ENCODE measurements at places on chromosomes 1 and 21.

GRCh38 chr21:14072761-14073535, 137.8 kb downstream of the LIPI start:
- DNase-seq: no peak

GRCh38 chr1:174135211-174135610, 24.1 kb upstream of the RABGAP1L start:
- DNase-seq: no peak

DNA sequence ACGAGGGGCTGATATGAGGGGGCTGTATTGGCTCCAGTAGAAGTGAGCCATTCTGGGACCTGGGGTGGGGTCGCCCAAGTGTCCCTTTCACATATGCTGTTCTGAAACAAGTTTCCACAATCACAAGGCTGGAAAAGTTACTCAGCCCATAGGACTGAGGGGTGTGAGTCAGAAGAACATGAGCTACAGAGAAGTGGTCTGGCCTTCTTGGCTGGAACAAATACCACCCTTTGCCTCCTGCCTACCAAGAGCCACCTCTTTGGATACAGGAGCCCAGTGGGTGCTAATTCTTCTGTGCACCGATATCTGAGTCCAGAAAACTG, 42.4 kb downstream of the MEF2D start:
- no peak for DNase-seq

GRCh38 chr1:34640654-34641401, 114.0 kb upstream of the GJB5 start:
- DNase-seq: no peak

DNA sequence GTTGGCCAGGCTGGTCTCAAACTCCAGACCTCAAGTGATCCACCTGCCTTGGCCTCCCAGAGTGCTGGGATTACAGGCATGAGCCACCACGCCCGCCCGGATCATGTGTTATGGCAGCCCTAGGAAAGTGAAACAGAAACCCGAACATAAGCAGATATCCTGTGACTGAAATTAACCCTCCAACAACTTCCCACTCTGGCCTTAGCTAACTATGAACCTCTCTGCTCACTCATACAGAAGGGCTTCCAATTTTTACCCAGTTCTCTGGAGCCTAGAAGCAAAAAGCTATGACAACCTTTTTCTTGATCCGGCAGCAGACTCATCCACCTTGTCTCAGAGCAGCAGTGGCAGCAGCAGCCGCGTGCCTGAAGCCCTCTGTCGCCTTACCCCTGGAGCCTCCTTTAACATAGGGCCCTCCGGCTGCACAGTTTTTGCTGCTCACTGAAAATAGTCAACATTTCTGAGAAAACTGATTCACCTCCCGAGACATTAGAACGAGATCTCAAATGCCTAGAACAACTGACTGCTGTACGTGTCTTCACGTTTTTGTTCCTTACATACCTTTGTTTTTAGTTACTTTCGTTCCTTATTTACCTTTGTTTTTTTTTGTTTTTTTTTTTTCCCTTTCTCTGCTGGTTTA, 9.3 kb downstream of the CBR1 start:
- DNase-seq: no peak

GRCh38 chr1:54336116-54336515, 70.1 kb downstream of the SSBP3 start:
- DNase-seq: no peak

DNA sequence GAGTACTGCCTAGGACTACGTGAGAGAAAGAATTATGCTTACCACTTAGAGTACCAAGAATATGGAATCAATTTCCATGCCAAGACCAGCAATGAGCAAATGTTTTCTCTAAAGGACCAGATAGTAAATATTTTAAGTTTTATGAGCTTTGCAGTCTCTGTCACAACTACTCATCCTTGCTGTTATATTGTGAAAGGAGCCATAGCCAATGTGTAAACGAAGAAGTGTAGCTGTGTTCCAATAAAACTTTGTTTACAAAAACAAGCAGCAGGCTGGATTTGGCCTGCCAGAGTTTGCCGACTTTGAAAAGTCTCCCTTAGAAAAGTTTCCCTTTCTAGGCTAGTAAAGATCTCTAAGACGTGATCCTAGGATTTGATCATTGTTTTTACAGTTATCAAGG, 128.8 kb downstream of the PDE4B start:
- DNase-seq: no peak

DNA sequence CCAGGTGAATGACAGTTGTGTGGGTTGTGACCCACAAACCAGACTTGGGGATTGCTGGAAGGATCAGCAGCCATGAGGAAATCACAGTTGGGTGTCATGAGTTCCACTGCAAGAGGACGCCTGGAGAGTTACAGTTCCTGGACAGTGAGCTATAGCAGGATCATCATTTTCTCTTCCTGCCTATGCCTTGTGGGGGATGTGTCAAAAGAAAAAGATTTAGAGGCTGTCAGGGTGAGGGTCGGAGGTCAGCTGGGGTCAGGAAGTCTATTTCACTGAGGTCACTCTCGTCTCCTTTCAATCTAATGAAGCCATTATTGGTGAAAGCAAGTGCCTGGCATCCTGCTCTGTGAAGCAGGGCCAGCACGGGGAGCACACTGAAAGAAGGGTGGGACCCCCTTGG, 7.0 kb upstream of the LIN28A start:
- no peak for DNase-seq

DNA sequence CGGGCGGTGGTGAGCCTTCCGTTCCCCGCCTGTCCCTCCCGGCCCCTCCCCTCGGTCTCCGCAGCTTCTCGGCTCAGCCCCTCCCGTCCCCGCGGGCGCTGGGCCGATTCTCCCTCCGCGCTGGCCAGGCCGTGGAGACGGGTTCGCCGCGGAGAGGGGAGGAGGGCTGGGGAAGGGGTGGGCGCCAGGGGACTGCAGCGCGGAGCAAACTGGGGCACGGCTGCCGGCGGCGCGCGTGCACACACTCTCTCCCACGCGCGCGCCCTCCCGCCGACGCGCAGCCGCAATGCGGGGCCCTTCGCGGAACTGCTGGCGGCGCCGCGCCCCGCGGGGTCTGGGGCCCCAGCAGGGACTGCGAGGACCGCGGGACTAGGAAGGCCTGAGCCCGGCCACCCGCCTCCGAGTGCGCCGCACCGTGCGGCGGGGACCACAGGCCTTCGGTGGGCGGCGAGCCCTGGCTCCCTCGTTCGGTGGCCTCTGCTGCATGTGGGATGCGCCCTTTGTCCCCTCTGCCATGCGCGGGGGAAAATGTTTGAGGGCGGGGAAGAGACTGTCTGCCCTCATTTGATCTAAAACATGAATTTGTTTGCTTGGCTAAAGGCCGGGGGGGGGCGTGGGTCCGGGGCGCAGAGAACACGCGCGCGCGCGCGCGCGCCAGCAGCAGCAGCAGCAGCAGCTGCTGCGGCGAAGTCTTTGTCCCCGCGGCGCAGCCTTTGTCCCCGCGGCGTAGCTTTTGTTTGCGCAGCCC, 90.7 kb upstream of the VAMP3 start:
- peak; percentile 50 for DNase-seq

- DNase-seq: no peak
These were observed 213.7 kb downstream of the PBX1 start for GRCh38 chr1:164772635-164773034.

GRCh38 chr1:66261364-66261763, 272.6 kb upstream of the SGIP1 start:
- no peak for DNase-seq

DNA sequence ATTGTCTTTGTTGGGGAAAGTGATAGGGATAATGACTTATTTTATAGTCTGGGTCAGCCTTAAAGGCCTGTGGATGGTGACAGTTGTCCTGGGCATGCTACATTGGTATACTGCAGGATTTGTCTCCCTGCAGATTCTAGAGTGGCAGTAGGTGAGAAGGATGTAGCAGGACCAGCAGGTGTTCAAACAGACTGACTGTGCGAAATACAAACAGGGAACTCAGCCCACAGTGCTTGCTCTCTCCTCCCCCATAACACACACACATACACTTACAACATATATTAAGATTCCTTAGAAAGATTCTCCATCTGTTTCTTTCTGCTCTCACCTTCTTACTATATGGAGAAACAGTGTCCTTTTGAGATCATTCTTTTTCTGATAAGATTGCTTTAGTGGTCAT, 6.9 kb downstream of the PDE4B start:
- DNase-seq: no peak

GRCh38 chr1:7551442-7551841, 219.7 kb upstream of the VAMP3 start:
- DNase-seq: no peak

GRCh38 chr1:27726173-27727044, 648 bp downstream of the FAM76A start:
- peak; percentile 38 for DNase-seq

DNA sequence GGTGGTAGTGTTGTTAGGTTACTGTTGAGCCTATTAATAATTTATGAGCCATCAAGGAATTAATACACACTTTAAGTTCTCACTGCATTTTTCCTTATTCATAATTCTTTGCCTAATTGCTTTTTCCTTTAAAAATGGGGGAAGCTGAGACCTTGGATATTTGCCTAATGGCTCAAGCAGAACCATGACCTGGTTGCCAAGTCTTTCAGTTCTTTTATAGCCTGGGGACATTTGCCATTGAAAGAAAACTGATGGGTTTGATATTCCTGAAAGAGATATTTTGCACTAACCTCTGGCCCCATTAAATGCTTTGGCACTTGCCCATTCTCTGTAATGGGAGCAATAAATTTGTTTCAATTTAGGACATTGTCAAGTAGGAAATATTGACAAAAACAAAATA, 18.5 kb upstream of the LRRC53 start:
- no peak for DNase-seq

- DNase-seq: no peak
These were observed 31.1 kb downstream of the CD55 start for GRCh38 chr1:207352554-207352953.

- no peak for DNase-seq
These were observed 3.8 kb upstream of the GOLT1A start for GRCh38 chr1:204217648-204218000.

GRCh38 chr1:46130606-46131005, 1.8 kb downstream of the PIK3R3 start:
- no peak for DNase-seq

- no peak for DNase-seq
These were observed 32.3 kb downstream of the AGT start for GRCh38 chr1:230681599-230681998.

- peak; percentile 44 for DNase-seq
These were observed 6.7 kb upstream of the HUNK start for GRCh38 chr21:31866077-31866511.

- no peak for DNase-seq
These were observed 60.5 kb upstream of the OLIG2 start for GRCh38 chr21:32965129-32965680.

- DNase-seq: no peak
These were observed 44.6 kb downstream of the HMGB4 start for GRCh38 chr1:33908324-33908956.

GRCh38 chr21:36860736-36861594, 105.5 kb downstream of the HLCS start:
- DNase-seq: no peak

GRCh38 chr21:25664491-25664931, 25.5 kb downstream of the JAM2 start:
- DNase-seq: no peak

GRCh38 chr1:199774433-199775089, 252.9 kb upstream of the NR5A2 start:
- DNase-seq: no peak

DNA sequence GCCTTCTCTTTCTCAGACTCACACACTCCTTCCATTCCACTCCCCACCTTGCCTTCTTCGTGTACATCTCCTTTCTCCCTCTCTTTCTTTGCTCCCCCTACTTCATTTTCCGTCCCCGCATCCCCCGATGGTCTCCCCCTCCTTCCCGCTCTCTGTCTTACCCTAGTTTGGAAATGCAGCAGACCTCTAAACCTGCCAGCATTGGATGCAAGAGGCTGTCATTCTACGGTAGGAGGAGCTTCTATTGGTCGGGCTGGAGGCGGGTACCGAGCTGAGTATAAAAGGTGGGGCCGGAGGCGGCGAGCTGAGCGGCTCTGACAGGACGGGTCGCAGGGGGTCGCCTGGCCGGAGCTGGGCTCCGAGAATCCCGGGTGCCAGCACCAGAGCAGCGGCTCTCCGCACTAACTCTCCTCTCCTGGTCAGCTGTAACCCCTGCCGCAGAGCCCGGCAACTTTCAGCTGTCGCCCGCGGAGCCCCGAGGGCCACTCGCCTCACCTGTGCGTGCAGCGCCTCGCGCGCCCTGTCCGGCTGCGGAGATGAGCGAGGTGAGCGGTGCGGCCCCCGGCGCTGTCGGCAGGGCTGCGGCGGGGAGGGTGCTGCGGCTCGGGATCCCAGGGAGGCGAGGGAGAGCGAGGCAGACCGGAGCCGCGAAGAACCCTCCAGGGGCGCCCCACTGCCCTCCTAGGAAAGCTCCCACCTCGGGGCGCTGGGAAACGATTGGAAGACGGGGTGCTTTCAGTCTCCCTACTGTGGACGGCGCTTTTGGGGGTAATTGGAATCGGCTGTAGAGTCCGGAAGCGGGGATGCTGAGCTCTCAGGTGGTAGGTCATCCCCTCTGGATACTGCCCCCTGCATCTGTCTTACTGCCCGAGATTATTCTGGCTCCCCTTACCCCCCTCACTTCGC, at the start of gene PCP4L1:
Gene PCP4L1 (plus strand): TSS at position 307 of the 906 bp plus-strand sequence. CDS start 230 bp downstream, at position 537.
- DNase-seq: no peak

- no peak for DNase-seq
These were observed 1.2 kb downstream of the SAMD11 start for GRCh38 chr1:924656-925560.

GRCh38 chr1:42231253-42231652, 66.7 kb upstream of the GUCA2A start:
- no peak for DNase-seq

DNA sequence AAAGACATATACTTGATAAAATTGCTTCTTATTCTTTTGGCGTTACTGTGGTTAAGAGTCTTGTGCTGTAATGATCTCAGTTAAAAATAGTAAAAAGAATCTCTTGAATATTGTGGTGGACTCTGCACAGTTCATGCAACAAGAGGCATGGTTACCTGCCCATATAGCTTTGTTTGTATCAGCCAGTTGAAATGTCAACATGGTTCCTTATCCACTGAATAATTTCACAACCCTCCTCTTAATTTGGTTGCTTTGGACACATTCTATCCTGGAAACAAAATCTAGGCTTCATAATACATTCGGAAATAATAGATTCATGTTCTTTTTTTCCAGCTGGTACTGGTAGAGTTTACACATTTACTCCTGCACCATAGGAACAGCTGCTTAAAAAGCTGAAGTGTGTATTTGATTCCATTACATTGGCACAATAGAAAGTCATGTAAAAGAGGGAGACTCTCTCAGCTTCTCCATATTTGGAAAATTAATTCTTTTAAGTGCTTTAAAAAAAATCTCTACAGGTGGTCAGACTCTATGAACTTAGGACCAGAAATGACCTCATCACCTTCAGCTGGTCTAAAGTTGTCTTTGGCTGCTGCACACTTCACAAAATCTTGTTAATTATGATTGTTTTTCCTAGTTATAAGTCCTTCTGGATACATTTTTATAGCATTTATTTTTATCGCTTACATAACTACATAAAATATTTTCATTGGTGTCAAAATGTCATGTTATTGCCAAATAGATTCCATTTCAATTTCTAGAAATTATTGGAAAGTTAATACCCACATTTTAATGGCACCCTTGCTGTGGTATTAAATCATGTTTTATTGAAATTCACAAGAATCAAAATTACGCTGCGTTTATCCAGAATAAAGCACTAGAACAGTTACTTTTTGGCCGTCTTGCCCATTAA, 100.2 kb downstream of the LTN1 start:
- DNase-seq: no peak

All from effector memory CD8-positive, alpha-beta T cell (primary cell).